ENCODE measurements at places on chromosomes 4 and X.
A peak's percentile ranks its signal among the peaks of the same experiment; 100 is the strongest.

- peak; percentile 57 for DNase-seq
Observed at GRCh38 chr4:98377559-98377958, 116.4 kb downstream of the RAP1GDS1 start.

GRCh38 chr4:38279650-38280322 is 319.6 kb downstream of the PTTG2 start:
- no peak for DNase-seq

GRCh38 chrX:112108145-112108544 is 25.6 kb upstream of the TRPC5 start:
- DNase-seq = no peak

- DNase-seq = no peak
Observed at GRCh38 chrX:16855363-16856075, 14.6 kb downstream of the RBBP7 start.

- no peak for DNase-seq
Observed at GRCh38 chrX:19064175-19064574, 58.1 kb downstream of the ADGRG2 start.

- no peak for DNase-seq
Observed at GRCh38 chr4:122017296-122017695, 65.4 kb upstream of the TRPC3 start.

DNA sequence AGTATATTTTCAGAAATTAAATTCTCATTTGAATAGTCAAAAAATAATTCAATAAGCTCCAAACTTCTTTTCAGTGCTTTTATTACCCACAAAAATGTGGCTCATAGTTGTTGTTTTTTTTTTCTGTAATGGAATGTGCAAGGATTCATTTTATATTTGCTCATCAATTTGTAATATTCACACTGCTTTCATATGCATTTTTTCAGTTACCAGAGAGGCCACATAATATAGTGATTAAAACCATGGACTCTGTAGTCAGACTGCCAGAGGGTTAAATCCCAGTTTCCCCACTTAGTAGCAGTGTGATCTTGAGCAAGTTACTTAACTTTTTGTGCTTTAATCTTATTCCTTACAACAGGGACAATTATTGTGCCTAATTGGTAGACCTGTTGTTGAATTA is 64.5 kb downstream of the FAM9B start:
- peak; percentile 35 for DNase-seq

GRCh38 chr4:101334963-101335572 is 12.3 kb downstream of the PPP3CA start:
- DNase-seq = no peak

DNA sequence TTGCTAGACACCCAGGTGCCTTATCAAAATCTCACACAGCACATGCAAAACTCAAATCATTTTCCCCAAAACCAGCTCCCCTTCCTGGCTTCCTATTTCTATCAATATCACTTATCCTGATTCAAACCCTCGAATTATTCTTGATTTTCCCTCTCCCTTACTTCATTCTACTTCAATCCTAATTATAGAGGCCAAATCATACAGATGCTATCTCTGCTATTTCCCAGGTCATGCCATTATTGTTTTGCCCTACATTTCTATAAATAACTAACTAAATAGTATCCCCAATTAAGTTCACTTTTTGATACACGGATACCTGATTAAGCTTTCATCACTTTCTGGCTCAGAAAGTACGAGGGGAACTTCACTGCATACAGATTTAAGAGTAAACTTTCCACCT is 62.4 kb downstream of the FBXL5 start:
- DNase-seq = no peak

DNA sequence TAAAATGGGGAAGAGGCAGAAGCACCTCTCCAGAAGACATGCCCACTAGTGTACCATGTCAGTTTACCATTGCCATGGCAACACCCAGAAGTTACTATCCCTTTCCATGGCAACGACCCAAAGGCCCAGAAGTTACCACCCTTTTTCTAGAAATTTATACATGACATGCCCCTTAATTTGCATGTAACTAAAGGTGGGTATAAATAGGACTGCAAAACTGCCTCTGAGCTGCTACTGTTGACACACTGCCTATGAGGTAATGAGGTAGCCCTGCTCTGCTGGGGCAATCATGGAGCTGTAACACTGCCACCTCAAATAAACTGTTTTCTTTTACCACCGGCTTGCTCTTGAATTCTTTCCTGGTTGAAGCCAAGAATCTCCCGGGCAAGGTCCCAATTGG is 13.9 kb upstream of the BEX4 start:
- no peak for DNase-seq

DNA sequence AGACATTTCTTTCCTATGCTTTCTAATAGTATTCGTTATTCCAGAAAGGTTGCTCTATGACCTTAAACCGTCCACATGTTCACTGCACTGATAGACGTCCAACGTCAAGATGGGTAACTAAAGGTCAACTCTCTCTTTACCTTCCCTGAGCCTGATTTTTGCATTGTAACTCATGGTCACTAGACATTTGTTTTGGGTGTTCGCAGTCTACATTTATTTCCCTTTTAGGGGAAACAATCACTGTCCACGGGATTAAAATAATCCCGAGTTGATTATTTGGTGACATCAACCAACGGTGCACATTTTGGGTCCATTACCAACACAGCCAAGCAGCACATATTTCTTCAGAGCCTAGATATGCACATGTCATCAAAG is 540 bp upstream of the HADH start:
- DNase-seq = no peak

DNA sequence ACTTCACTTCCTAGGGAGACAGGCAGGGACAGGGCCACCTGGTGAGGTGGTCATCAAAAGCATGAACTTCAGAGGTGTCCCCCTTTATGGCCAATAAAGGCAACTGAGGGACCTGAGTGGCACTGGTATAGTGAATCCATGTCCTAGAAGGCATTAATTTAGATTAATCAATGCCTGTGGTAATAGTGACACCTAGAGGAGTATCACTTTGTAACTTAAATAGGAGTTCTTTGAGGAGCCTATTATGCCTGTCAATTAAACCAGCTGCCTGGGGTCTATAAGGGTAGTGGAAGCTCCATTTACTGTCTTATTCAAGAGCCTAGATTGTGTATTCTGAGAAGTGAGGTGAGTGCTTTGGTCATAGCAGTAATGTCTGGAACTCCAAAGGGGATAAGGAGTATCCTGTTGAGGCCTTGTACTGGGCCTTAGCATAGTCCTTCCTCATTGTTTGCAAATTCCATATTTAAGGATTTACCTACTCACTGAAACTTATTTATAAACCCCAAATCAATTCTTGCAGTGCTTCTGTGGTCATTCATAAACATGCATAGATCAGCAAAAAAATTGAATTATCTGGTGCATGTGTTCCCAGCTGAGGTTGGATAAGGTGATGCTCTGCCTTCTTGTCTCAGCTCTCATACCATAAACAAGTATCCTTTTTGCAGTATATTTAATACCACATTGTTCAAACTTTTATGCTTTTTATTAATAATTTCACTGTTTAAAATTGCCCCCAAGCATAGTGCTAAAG is 213.8 kb upstream of the RADX start:
- no peak for DNase-seq

- no peak for DNase-seq
Observed at GRCh38 chrX:148612431-148612830, 112.0 kb downstream of the AFF2 start.

DNA sequence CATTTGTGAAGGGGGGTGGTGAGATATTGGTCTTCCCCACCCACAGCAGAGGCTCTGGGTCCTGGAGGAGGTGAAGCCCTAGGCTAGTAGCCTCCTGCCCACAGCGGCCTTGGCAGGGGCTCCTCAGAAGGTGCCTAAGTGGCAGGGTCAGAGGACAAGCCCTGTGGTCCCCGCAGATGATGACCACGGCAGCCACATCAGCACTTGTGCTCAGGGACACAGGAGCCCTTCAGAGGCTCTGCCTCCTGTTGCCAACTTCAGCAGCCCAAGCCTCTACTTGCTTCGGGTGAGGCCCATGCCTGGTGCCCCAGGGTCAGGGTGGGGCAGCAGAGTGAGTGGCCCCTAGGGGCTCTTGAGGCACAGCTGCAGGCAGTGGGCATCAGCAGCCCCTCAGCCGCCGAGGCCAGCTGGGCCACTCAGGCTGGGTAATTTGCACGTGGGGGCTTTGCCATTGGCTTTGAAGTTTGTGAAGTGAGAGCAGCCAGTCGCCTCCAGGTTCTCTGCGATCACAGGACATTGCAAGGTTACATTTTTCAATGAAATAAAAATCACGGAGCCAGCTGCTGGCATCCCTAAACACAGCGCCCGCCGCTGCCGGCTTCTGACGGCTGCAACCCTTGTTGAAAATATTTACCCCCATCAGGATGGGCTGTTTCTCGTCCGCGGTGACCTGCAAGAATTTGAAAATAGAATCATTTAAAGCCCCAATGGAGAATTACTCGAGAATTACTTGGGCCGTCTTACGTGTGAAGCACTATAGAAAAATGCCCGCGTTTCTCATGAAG is 108.5 kb downstream of the HMX1 start:
- DNase-seq = no peak

GRCh38 chrX:148412006-148412405 is 88.4 kb upstream of the AFF2 start:
- no peak for DNase-seq

DNA sequence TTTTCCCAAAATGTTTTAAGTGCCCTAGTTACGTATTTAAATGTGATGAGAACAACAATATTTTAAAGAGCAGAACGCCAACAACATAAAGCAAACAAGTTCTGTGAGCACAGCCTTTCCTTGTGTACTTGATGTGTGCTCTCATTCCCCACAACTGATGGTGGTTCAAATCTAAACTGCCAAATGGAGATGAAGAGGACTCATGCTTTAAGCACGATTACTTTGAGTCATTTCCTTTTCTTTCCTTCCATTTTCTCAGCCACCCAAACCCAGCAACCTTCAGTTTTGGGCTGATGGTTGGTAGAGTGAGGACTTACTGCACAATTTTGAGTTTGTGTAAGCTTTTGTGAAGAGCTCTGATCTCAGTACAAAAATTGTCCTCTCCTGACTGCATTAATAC is 1.7 kb downstream of the NSD2 start:
- peak; percentile 86 for DNase-seq

DNA sequence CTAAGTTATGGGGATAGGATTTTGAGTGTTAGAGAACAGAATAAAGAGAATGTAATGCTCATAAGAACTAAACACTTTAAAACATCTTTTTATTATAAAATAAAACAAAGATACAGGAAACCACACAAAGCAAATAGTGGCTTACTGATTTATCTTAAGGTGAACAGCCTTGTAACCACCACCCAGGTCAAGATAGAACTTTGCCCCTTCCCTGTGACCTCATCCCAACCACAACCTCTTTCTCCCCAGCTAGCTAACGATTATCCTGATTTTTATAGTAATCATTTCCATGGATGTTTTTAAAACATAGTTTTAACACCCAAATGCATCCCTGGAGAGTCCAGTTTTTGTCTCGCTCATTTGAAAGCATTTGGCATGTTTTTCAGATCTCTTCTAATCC is 17.0 kb downstream of the HELT start:
- no peak for DNase-seq

DNA sequence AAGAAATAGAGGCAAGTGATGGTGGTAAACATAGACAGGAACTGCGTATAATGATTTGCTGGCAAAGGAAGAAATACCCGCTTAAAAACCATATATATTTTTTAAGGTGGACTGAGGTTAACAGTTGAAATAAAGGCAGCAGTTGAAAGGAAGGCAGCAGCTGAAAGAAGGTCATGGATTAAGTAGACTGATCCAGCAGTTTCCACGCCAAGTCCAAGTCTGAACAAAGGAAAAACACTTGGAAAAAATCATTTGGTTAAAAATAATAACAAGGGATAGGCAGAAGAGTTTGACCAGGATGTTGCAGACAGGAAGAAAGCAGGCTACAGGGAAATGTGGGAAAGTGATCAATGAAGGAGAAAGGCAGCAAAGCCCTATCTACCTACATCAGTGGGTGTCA is 93.6 kb downstream of the AMELX start:
- no peak for DNase-seq

GRCh38 chr4:151822331-151822730 is 61.5 kb upstream of the GATB start:
- peak; percentile 42 for DNase-seq

- DNase-seq = no peak
Observed at GRCh38 chrX:50801135-50801534, 12.9 kb downstream of the SHROOM4 start.

GRCh38 chrX:110167952-110168451 is 149.9 kb downstream of the AMMECR1 start:
- peak; percentile 90 for DNase-seq

GRCh38 chr4:110096405-110096804 is 102.0 kb downstream of the ELOVL6 start:
- no peak for DNase-seq

- no peak for DNase-seq
Observed at GRCh38 chr4:132344924-132345828, 803.9 kb upstream of the PCDH10 start.

DNA sequence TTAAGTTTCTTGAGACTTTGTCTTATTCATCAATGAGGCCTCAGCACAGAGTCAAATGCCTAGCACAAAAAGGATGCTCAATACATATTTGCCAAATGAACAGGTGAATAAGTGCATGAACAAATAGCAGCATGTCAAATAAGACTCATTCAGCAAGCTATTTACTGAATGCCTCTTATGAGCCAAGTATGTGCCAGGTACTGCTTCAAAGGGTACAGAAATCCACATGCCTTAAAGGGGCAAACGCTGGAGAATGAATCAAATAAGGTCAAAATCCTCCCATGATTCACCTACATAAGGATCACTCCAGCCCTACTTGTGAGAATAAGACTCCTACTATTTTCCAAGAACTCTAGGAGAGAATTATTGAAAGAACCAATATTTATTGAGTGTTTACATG is 260.2 kb upstream of the CPEB2 start:
- no peak for DNase-seq

- no peak for DNase-seq
Observed at GRCh38 chrX:24410514-24411189, 50.2 kb downstream of the SUPT20HL1 start.

- no peak for DNase-seq
Observed at GRCh38 chr4:174389439-174389838, 105.7 kb downstream of the CEP44 start.

GRCh38 chrX:106436691-106437090 is 175.1 kb upstream of the RADX start:
- no peak for DNase-seq

GRCh38 chr4:176464748-176465147 is 145.0 kb downstream of the SPCS3 start:
- no peak for DNase-seq

GRCh38 chr4:144809056-144809640 is 163.2 kb downstream of the HHIP start:
- DNase-seq = no peak

DNA sequence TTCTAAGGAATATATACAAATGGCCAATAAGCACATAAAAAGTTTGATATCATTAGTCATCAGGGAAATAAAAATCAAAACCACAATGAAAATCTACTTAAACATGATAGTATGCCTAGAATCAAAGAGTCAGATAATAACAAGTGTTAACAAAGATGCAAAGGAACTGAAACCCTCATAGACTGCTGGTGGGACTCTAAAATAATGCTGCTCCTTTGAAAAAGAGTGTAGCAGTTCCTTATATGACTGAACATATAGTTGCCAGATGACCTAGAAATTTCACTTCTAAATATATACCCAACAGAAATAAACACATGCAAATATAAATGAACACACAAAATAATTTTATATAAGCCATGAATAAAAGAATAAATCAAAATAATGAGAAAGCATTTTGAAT is 205.1 kb upstream of the CTSO start:
- DNase-seq = no peak

- DNase-seq = peak; percentile 44
Observed at GRCh38 chr4:139655116-139655515, 10.5 kb upstream of the MGST2 start.

- DNase-seq = no peak
Observed at GRCh38 chrX:69321006-69321655, 155.9 kb upstream of the PJA1 start.

- DNase-seq = no peak
Observed at GRCh38 chr4:11153171-11153750, 275.4 kb downstream of the HS3ST1 start.

Data from EH (cell line).